T-helper 1 cell (primary cell): ENCODE measurements at places on chromosomes 4 and X.

DNA sequence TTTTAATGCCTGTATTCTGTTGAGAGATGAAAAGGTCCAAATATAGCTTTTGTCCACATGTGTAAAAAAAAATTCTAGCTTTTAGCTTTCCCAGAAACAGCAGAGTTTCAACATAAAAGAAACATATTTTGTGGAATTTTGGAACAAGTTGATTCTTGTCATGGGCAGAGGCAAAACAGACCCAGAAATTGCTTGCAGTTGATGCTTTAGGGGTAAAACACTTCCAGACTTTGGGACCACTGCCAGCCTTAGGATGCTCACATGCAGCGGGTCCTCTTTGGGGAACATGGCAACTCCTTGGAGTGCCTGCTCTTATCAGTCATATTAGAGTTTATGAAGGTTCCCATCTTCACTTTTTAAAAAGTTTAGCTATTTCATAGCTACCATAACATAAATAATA, 30.4 kb downstream of the DCLK2 start:
- no peak for DNase-seq

DNA sequence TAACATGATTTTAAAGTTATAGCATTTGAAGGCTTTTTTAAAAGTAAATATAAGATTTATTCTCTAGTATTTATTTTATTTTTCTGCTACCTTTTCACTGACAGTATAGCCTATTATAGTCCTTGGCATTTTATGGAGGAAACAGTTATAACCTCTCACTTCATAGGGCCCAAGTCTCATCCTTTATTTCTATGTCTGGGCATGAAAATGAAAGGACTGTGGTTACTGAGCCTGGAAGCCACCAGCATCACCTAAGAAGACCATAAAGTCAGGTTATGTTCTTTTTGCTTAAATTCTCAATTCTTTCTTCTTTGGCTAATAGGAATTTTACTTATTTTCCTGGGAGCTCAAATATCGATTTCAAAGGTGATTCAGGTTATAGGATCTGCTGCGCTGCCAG, 494.7 kb upstream of the TECRL start:
- no peak for DNase-seq

- DNase-seq: peak; percentile 39
These were observed 49.6 kb downstream of the MAP7D2 start for GRCh38 chrX:20066968-20067708.

DNA sequence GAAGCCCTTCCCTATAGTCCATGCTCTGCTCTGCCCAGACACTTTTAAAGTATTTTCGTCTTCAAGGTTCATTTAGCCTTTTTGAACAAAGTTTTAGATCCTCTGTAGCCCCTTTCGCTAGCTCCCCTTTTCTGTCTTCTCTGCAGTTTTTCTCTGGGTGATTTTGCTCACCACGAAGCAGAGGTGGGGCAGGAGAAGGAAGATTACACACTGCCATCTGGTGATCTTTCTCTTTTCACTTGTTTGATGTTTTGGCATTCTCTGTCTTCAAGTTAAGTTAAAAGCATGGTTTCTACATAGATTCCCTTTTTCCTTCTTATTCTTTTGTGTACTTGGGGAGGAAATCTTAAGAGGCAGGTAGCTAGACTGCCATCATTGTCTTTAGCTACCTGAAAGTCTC, 43.9 kb downstream of the CC2D2A start:
- no peak for DNase-seq

DNA sequence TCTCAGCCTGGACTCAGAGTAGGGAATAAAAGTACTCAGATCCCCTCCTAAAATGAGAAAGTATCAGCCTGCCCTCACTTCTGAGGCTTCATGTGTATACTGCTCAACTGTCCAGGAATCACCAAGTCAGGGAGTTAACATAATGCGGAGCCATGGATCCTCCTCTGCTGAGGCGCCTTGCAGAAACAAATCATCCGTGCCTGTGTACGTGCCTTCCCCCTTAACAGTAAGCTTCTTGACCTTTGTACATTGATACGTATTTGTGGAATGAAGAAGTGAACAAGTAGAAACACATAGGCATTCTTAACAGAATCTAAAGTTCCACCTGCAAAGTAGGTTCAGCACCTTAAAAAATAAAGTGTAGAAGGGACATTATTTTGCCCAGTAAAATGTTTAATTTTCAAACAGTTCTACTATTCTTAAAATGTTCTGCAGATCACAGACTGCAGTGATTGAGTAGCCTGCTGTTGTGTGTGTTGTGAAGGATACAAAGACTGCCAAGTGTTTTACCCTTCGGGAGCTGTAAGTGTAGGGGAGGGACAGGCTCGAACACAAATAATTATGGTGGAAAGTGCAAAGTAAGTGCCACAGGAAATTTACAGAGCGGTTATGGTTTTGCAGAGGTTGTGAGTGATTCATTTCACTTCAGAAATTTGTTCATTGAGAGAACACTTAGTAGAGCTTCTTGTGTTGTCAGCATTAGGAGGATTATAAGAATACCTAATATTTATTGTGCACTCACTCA, 61.9 kb downstream of the ARHGAP10 start:
- DNase-seq: no peak

DNA sequence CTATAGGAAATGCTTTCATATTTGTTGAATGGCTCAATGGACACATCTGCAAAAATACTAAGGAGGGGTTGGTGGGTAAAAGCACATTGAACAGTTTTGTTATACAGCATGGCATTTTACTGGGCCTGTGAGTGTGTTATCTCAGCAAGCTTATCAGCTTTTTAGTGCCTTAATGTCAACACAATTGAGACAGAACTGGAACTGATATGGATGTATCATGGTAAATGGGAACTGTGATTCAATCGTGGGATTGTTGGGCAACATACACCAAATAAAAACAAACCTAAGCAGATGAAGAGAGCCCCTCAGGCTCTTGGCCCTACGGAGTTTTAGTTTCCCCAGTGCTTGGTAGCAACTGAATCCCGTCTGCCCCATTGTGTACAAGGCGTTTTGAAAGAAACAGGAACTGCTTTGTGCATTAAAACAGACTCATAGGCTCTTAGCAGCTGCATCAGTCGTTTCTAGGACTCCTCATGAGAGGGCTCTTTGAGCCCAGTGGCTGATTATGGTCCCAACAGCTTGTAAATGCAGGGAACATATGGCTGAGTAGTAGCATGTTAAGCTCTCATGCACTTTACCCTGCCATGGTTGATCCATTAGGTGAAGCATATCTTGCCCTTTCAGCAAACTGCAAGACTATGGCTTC, 7.3 kb downstream of the GPR119 start:
- no peak for DNase-seq

- no peak for DNase-seq
These were observed 85.1 kb downstream of the APBB2 start for GRCh38 chr4:41129128-41129754.

- no peak for DNase-seq
These were observed 79.6 kb downstream of the SMIM20 start for GRCh38 chr4:25993395-25994185.

GRCh38 chr4:151922306-151922705, 161.5 kb upstream of the GATB start:
- DNase-seq: no peak

GRCh38 chrX:139762400-139763183, 54.6 kb upstream of the MCF2 start:
- DNase-seq: no peak

- DNase-seq: no peak
These were observed 63.6 kb upstream of the UGT2B15 start for GRCh38 chr4:68734095-68734494.

- DNase-seq: no peak
These were observed 103.7 kb upstream of the RAPGEF2 start for GRCh38 chr4:158999166-158999682.

GRCh38 chr4:53712408-53713020, 121.2 kb upstream of the LNX1 start:
- no peak for DNase-seq

DNA sequence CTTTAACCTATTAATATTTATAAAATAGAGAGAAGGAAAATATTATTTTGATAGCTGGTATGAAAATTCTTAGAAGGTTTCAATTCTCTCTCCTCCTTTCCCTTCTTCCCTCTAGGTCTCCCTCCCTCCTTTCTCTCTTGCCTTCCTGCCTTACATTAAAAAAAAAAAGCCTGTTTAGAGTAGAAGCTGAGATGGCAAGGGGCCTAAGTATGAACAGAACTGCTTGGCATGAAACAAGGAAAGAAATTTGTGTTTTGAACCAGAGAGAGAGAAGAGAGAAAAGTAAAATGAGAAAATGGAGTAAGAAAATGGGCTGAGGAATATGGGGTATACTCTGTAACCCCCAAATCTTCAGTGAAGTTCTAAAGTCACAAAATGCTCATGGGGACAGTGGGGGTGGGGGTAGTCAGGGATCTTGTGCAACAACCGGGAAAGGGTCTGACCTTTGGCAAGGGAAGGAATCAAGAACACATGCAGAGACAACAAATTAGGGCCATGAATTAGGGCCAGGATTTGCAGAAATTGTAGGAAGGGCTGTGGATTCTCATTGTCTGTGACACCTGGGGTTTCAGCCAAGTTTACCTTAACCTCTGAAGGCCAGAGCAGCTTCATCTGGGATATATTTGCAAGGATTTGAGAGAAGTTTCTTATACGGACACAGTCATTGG, 30.6 kb downstream of the SUPT20HL2 start:
- DNase-seq: no peak

- DNase-seq: no peak
These were observed 55.3 kb upstream of the KCNIP4 start for GRCh38 chr4:22003878-22004277.

DNA sequence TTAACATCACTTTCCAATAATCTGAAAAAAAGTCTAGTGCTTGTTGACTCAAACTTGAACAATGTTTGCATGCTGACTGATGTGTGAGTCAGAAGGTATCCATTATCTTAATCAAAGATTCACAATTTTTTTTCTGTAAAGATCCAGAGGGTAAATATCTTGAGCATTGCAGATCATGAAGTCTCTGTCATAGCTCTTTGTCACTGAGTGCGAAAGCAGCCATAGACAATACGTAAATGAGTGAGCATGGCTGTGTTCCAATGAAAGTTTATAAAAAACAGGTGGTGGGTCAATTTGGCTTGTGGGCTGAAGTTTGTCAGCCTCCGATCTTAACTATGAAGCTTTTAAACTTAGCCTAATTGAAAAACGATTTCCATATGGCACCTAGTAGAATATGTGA, 37.7 kb downstream of the NHS start:
- DNase-seq: no peak

DNA sequence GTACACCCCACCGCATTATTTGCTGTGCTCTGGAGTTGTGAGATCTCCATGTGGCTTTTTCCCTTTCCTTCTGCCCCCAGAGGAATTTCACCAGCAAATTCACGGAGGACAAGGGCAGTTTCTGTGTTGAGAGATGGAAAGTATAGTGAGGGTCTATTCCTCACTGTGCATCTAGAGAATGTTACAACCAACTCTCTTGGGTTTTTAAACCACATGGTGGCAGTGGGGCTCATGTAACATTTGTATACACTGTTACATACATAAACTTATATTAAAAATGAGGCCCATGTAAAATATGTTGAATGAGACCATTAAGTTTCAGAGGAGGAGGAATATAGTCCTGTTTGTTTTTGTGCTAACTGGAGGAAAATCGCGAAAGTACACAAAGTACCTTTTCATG, 909 bp upstream of the PRKG2 start:
- no peak for DNase-seq

DNA sequence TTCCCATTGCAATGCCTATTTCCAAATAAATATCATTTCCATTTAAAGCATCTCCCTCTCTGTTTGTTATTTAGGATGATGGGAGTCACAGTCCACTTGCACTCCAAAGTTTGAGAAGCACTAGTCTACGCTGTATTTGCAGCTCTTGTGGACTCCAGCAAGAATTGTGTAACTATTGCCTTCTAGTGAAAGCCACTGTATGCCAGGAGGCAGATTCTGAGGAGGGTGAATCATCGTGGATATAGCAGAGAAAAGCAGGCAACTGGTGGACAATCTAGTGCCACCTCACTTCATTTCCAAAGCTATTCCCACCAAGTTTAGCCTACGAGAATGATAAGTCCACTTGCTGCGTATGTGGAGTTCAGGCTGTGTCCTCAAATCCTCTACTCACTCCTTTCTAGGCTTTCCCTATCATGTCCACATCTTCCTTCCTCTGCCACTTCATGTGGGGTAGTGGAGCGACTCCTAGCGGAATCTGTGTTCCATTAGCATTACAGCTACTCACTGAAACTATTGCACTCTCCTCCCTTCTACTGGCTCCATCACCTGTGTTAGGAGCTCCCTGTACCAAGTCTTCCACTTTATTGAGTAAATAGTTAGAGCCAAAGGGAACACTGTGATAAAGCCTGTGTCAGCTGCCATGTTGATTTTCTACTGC, 501.8 kb upstream of the GALNT7 start:
- DNase-seq: no peak

DNA sequence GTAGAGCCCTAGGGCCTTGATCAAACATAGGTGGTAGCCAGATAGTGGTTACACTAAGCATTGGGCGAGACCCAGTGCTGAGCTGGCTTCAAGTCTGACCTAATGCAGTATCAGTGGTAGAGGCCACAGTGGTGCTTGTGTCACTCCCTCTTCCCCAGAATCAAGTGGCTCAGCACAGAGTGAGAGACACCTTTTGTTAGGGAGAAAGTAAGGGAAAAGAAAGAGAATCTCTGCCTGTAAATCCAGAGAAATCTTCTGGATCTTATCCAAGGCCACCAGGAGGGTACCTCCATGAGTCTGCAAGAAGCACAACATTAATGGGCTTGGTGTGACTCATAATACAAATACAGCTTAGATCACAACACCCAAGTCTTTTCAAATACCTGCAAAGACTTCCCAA, 117.7 kb upstream of the SLC6A14 start:
- no peak for DNase-seq

DNA sequence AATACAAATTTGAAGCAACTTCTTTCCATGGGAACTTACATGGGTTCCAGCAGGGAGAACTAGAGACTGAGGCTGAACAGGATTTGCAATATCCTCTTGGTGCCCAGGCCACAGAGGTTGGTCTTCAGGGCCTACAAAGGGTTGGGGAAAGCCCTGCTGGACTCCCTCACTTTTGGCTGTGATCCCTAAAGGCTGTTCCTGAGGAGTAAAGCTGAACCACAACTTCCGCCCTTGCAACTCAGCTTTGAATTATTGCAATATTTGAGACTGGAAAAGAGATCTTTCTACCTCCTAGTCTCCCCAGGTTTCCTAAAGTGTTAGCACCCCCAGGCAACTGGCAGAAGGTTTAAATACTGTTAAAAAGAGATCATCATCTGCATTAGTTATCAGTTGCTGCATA, 26.9 kb downstream of the DCHS2 start:
- no peak for DNase-seq

- no peak for DNase-seq
These were observed 35.8 kb downstream of the GPM6A start for GRCh38 chr4:175776217-175776616.

DNA sequence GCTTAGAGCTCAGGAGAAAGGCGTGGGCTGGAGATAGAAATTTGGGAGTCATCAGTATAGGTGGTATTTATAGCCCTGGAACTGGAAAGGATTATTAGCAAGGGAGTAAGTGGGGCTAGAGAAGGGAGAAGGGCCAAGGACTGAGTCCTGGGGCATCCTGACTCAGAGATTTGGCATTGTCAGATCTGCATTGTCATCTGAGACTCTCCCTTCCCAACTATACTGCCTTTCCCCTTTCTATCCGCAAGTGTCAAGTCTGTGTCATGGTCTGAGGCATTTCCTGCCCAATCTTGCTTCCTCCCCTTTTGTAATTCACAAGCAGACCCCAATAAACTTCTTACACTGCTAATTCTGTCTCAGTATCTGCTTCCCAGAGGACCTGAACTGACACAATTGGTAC, 24.4 kb upstream of the SLC25A43 start:
- DNase-seq: no peak

GRCh38 chrX:30835373-30835772, 53.7 kb downstream of the TAB3 start:
- no peak for DNase-seq

- no peak for DNase-seq
These were observed 7.6 kb upstream of the SRPK3 start for GRCh38 chrX:153773218-153773611.
